ENCODE measurements at places on chromosomes 4 and X.

- DNase-seq: no peak
These were observed 14.4 kb upstream of the TLR8 start for GRCh38 chrX:12891915-12892506.

DNA sequence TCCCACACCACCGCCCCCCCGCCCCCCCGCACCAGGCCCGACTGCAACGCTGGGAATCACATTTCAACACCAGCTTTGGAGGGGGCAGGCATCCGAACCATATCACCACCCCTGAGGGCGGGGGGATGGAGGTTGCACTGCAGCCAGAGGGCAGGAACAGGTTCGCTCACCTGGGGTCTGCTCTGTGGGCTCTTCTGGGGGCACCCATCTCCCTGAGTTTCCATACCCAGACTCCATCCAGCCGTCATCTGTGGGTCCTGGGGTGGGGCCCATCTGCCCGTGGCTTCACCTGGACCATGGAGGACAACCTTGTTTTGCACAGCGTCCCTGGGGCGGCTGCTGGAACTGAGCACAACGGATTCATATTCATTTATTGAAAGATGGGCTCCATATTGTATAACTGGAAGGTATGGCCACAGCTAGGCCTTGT lies 6.9 kb downstream of the PSAPL1 start:
- DNase-seq: no peak

DNA sequence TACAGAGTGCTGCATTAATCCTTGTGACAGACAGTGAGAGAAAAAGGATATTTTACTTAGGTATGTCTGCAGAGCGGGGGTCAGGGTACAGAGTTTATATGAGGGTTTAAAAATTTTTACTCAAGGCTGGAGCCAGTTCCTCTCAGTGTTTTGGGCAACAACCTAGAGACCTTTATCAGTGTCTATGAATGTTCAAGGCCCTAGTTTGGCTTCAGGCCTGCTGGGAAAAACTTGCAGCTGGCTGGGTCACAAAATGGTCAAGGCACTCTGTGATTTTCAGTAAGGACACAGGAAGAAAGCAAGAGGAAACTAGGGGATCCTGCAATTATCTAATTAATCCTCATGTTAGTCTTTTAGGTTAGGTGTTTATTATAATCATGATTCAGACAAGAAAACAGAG lies 10.8 kb upstream of the C4orf54 start:
- DNase-seq: no peak

DNA sequence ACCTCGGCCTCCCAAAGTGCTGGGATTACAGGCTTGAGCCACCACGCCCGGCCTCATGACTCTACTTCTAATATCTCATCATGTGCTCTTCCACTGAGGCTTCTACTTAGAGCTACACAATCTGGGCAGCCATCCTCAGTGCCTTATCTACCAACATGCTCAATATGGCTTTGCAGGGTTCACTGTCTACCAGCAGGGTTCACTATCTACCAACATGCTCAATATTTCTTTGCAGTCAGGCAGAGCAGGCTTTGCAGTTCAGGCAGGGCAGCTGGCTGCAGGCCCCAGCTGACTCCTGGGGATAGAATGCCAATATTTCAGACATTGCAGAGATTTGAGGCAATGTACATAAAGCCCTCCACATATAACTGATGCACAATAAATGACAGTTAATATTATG lies 47.5 kb downstream of the PKD2 start:
- no peak for DNase-seq

- DNase-seq: no peak
These were observed 433.2 kb downstream of the STIM2 start for GRCh38 chr4:27293831-27294230.

DNA sequence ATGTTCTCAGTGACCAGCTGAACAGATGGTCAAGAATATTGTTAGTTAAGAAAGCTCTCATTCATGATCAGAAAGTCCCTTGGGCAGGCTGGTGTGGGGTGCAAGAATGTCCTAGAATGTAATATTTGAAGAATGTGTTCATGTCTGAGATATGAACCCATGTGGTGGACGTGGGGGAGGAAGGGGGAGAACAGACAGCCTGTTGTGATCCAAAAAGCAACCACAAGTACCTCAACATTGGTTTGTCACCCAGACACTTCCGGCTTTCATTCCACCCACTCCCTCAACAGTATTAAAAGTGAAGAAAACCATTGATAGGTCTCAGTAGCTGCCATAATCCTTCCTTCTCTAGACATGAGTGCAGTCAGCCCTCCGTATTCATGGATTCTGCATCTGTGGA lies 82.2 kb downstream of the MAML3 start:
- peak; percentile 89 for DNase-seq

- DNase-seq: no peak
These were observed 4.9 kb downstream of the FRAS1 start for GRCh38 chr4:78061939-78062570.

GRCh38 chr4:149835280-149835679 lies 19.6 kb upstream of the IQCM start:
- DNase-seq: no peak

DNA sequence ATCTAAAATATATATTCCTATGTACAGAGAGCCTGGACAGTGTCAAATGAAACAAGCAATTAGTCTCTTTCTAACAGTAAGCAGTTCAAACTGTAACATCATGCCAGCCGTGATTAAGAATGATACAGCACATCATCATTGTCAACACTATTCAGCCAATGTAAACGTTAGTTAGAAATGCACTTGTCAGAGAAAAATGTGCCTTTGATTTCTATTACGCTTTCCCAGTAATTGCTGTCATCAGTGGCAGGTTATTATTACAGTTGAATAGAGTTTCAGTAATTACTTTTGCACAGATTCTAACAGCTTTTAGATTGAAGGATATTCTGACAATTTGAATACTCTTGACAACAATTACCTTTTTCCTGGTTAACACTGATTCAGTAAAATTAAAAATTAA lies 1007.1 kb downstream of the SH3BGRL start:
- DNase-seq: no peak

DNA sequence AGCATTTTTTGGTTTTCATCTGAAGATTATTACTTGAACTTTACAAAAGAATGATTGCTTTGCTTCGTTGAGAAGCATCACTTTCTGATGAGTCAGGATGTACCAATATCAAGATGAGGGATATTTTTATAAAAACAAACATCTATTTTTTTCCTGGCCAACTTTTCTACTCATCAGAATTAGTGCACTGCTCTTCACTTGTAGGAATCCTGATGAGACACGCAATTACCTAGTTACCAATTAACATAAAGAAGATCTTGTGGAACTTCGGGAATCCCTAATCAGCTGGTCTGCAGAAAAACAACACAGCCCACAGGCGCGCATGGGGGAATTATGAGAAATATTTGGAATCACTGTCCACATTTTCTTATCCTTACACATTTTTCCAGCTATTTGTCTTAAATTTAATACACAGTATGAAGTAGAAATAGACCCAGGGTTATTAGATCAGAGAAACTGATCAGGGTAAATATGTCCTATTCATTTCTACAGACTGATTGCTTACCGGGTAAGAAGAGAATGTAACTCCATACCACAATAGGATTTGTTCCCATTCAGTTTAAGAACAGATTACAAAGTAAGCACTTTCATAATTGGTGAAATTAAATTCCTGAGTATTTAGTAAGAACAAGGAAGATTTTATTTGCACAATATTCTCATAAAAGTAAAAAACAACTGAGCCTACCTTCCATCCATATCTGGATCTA lies 50.9 kb downstream of the MFAP3L start:
- no peak for DNase-seq

GRCh38 chr4:164402554-164402953 lies 351.4 kb upstream of the SMIM31 start:
- no peak for DNase-seq

GRCh38 chr4:6221301-6221850 lies 21.0 kb upstream of the JAKMIP1 start:
- no peak for DNase-seq

- DNase-seq: no peak
These were observed 64.7 kb downstream of the SLC7A11 start for GRCh38 chr4:138177278-138177968.

- no peak for DNase-seq
These were observed 9.9 kb upstream of the WDR45 start for GRCh38 chrX:49089553-49089952.

DNA sequence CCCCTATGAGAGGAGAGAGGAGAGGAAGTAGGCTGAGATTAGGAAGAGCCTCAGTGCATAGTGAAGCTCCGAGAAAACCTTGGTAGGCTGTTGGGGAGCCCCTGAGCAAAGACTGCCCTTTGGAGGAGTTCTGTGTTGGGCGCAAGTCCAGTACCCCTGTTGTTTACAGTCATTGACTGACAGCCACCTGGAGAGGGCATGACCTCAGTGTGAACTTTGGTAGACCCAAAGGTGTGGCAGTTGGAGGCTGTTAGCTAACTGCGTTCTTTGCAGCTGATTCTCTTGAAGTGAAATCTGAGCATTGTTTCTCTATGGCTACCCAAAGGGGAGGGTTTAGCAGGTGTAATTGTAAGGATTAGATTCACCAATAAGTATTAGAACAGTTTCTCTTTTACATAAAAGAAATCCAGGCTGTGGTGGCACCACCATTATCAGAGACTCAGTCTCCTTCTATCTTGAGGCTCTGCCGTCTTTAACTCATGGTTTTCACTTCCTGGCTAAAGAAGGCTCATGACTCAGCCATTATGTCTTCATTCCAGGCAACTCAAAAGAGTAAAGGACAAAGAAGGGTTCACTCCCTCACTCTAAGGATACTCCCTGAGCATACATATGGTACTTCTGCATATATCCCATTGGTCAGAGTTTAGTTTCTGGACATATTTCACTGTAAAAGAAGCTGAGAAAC lies 33.4 kb downstream of the ANXA3 start:
- no peak for DNase-seq

DNA sequence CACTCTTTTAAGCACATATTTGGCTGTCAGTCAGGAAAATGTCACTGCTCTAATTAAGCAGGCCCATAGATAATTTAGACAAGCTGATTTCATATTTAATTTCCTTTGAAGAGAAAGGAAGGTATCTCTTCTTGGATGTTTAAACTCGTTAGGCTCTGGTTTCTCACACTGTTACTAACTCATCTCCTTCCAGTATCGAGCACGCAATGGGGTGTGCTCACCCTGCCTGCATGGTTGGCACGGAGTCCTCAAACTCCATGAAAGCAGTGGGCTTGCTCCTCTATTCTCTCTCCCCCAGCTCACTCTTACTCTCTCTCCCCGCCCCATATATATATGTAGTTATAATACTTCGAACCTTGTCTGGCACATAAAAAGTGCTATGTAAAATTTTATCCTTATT lies 76.9 kb downstream of the EGF start:
- DNase-seq: no peak

- DNase-seq: no peak
These were observed 54.9 kb downstream of the STOX2 start for GRCh38 chr4:183960046-183960420.

GRCh38 chr4:118798658-118799057 lies 37.3 kb downstream of the SEC24D start:
- no peak for DNase-seq

DNA sequence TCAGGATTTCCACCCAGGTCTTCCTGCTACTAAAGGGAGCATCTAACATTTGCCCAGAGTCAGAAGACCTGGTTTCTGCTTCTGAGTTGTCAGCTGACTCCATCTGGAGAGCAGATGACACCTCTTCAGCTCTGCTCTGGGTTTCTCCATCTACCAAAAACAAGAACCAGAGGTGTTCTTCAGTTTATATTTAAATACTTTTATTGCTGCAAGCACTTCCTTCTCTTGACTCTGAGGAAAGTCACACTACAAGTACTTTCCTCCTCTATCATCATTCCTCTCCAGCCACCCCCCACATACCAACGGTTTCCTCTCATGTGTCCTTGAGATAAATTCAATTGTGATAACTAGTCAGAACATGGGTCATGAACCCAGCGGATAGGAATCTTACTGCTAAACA lies 88.4 kb downstream of the PPP3CA start:
- DNase-seq: no peak

- DNase-seq: no peak
These were observed 46.4 kb upstream of the TMEM131L start for GRCh38 chr4:153419673-153420278.

- DNase-seq: no peak
These were observed 88.4 kb downstream of the LRP2BP start for GRCh38 chr4:185307136-185307950.

DNA sequence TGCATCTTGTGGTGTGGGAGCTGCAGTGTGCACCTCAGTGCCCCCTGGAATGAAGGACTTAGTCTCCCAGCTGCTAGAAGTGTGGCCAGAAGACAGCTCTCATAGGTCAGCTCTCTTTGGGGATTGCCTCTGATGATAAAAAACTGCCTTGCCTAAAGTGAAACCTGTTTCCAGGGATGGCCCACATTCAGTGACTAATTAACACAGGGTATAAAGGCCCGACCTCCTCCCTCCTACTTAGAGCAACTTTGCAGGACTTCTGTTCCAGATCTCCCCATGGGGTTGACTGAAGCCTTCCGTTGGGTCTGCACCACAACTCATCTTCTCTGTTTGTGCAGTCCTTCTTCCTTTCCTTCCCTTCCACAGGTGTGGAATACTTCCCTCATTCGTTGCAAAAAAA lies 53.2 kb downstream of the SPINK2 start:
- no peak for DNase-seq

DNA sequence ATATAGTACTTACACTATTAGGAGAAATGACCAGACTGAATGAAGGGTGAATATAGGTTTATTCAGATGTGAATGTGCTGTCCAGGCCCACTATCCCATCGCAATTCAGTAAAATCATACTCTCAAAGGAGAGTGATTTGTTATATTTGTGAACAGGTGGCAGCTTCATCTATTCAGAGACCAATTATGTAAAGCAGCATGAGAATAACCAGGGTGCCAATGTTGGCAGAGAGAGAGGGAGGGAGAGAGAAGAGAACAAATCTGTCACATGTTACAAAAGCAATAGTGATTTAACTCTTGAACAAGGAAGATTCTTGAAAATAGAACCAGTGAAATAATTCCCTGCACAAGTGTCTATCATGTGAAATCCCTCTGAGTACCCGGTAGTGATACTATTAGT lies 38.9 kb upstream of the TLL1 start:
- DNase-seq: no peak

DNA sequence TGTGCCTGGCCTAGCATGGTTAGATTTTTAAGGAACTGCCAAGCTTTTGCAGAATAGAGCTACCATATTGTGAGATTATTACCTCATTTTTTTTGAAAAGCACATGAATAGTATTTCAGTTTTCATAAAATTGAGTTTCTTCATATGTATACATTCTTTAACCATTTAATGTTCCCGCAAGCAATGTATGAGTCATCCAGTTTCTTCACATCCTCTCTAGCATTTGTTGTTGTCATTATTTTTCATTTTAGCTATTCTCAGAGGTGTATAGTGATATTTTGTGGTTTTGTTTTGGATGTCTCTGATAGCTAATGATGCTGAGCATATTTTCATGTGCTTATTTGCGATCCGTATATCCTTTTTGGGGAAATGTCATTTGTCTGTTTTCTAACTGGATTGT lies 74.9 kb downstream of the GLUD2 start:
- DNase-seq: no peak
